ENCODE measurements at places on chromosomes 1 and 21.

- no peak for DNase-seq
Measured at GRCh38 chr1:95655321-95656020, 421.5 kb downstream of the RWDD3 start.

DNA sequence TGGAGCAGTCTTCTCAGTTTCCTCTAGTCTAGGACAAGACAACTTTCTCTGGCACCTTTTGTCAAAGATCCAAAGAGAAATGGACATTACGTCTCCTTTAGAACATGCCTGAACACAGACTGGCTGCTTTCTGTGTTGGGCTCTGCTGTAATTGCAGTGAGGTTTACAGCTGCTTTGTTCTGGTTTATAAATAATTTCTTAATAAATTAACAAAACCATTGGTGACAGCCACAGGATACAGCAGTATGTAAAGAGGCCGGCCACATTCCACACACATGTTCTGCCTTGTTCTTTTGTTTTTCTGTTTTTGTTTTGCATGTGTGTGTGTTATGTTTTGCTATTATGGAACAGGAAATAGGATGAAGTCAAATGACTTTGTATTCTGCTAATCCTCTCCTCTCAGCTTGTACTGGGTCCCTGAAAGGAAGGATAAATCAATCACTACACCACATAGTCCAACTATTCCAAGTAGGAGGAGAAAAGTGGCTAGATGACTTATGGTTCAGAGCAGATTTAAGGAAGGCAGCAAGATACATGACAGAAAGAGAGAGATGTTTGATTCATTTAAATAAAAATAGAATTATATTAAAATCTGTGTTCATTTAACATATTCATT lies 161.5 kb upstream of the ESRRG start:
- no peak for DNase-seq

GRCh38 chr1:175322109-175322508 lies 129.5 kb upstream of the KIAA0040 start:
- no peak for DNase-seq

- DNase-seq = no peak
Measured at GRCh38 chr1:206094024-206094423, 23.2 kb downstream of the AVPR1B start.

DNA sequence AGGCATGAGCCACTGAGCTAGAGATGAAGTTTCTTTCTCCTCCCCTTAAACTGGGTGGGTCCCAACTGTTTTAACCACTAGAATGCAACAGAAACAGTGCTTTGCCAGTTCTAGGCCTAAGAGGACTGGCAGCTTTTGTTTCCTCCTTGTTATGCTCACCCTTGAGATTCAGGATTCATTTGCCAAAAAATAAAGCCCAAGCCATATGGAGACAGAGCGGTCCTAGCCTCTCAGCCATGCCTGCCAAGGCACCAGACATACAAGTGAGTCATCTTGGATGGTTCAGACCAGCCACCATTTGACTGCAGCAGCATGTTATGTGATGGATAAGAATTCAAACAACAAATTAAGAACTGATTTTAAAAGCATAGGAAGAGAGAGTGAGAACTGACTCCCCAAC lies 38.1 kb upstream of the STUM start:
- DNase-seq = no peak
